ENCODE measurements at places on chromosomes 2 and 18. TPM values are rescaled to one million over a fixed set of nuclear protein-coding genes. Genes with fewer than 3 reads are reported as not detected.

PTMA gene
- 652 TPM for total RNA-seq

SERPINB10 gene
- total RNA-seq: 0.20 TPM

NR4A2 gene
- total RNA-seq: 0.39 TPM

DOK6 gene
- not detected for total RNA-seq

CELF4 gene
- not detected for total RNA-seq

DOCK10 gene
- total RNA-seq: 53.2 TPM

TWIST2 gene
- 113 TPM for total RNA-seq

ZNF892 gene
- 4.4 TPM for total RNA-seq

UGT1A10 gene
- total RNA-seq: not detected

MC4R gene
- total RNA-seq: not detected

ELOA2 gene
- not detected for total RNA-seq

ZBTB7C gene
- under 0.01 TPM for total RNA-seq

Measured in subcutaneous preadipocyte (primary cell).